ENCODE measurements at places on chromosomes 12 and 14.

DNA sequence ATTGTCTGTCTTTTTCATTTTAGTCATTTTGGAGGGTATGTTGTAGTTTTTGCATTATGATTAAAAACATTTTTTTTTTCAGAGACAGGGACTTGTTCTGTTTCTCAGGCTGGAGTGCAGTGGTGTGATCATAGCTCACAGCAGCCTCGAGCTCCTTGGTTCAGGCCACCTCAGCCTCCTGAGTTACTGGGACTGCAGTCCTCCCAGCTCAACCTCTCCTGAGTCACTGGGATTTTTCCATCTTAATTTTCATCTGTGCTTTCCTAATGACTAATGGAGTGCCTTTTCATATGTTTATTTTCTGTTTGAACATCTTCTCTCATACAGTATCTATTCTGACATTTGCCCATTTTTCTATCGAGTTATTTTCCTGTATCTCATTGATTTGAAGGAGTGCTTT lies 52.6 kb downstream of the DYRK2 start:
- no peak for DNase-seq

- DNase-seq: peak; percentile 36
Measured at GRCh38 chr14:37903343-37904191, 304.1 kb upstream of the SSTR1 start.

DNA sequence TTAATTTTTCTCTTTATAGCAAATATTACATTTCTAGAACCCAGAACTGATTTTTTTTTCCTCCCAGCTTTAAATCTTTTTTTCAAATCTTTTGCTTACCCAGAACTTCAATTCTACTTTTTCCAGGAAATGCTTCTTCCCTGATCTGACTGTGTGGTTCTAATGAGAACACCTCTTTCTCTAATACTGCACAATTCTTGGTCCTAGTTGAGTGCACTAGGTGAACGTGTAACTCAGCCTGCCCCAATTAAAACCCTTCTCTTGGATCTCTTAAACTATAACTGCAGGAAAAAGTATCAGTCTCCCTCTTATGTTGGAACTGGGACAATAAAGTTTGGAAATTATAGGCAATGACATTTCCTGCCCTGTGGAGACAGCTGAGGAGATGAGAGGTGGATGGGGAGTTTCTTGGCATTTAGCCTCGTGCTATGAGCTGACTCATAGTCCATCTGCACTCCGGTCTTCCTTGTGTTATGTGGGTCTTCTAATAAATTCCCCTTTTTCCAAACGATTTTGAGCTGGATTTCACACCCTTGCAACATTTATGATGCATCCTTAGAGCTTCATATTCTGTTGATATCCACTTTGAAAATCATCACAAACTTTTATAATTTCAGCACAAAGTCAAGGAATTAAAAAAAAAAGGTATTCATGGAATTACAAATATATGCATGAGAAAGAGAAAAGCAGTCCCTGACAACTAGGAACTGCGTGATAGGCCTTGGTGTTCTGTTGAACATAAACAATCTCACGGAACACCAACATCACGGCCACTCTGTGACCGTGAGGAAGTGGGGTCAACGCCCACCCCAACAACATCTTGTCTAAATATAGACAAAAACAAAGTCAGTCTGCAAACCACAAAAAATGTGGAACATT lies 52.4 kb downstream of the BRMS1L start:
- no peak for DNase-seq

GRCh38 chr12:10554756-10555481 lies 49.2 kb downstream of the EIF2S3B start:
- peak; percentile 77 for DNase-seq

- DNase-seq: no peak
Measured at GRCh38 chr12:43094886-43095575, 457.0 kb downstream of the ADAMTS20 start.

DNA sequence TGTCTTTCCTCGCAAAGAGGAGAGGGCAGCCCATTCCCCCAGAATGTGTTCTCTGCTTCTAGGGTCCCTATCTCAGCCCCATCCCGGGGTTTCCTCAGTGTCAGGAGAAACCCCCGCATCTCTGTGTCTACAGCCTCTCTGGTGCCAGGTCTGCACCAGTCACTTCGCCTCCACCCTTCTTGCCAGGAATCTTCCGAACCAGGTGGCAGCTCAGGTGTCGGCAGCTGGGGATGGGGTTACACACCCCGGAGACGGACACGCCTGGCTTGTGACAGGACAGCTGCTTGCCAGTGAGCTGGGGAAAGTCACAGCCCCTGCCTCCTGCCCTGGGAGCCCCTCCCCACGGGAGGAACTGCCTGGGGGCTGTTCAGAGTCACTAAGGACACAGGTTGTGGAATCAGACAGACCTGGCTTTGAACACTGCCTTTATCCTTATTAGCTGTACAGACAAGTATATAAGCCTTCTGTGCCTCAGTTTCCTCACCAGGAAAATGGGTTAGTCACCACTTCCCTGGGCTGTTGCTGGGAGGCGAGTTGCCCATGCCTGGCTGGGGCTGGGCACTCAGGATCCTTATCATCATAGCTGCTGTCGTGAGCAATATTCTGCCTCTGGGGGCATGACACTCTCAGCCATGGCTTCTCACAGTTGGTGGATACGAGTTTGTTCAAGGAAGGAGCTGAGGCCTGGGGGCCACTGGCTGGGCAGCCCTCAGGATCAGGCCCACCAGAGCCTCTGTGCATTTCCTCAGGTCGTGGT lies 10.8 kb downstream of the HIP1R start:
- DNase-seq: no peak

- peak; percentile 58 for DNase-seq
Measured at GRCh38 chr14:106790189-106791036, 1264.0 kb downstream of the TMEM121 start.

GRCh38 chr12:124422570-124423523 lies 128.0 kb downstream of the RFLNA start:
- DNase-seq: no peak

- DNase-seq: no peak
Measured at GRCh38 chr14:74949191-74949601, 6.2 kb downstream of the PGF start.

DNA sequence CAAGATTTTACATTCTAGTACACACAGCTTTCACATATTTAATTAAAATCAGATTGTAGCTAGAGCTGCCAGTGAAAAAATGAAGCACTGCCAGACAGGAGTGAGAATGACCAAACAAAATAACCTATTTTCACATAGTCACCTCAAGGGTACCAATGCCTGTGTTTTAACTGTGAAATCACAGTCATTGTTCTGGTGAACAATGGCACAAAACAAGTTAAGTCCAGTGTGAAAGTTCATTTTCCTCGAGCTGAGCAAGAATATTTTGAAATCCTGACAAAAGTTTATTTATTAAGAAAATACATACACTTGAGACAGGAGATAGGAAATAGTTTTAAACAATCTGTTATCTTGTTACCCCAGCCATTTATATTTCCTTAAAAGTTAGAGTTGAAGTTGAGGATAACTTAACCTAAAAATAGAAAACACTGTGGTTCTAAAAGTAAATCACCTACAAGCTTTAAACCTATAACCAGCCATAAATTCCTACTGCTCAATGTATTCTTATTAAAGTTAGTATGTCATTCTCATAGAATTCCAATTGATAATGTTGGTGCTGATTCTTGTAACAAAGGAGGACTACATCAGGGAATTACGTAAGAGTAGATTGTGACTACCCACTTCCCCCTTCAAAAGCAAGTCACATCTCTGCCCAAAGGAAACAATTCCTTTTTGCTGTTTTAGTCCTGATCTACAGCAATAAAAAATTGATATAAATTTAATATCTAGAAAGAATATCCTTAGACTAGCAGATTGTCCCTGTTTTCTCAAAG lies 15.9 kb downstream of the DENND5B start:
- no peak for DNase-seq

DNA sequence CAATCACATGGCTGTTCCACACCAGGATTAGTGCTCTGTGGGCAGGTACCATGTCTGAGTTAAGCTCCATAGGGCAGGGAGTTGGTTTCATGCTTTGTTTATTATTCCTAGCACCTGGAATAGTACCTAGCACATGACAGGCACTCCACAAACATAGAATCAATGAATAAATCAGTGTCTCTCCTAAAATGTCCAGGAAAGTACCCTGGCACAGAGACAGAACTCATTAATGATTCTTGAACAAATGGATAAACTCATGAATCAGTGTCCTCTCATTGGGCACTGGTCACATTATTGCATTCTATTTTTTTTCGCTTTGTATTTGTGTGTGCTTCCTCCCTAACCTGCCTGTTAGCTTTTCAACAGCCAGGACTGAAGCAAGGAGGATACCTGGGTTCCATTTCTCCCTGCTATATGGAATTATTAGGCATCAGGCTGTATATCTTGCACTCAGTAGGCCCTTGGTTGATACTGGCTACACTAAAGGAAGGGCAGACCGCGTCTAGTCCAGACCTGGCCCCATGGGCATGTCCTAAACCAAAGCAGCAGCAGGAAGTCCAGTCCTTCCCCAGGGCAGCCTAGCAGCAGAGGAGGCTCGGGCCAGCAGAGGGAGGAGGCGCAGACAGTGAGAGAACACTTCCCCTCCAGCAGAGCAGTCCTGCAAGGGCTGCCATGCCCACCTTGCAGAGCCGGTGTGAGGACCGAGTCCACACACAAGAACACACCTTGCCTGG lies 18.4 kb downstream of the HDAC7 start:
- no peak for DNase-seq

DNA sequence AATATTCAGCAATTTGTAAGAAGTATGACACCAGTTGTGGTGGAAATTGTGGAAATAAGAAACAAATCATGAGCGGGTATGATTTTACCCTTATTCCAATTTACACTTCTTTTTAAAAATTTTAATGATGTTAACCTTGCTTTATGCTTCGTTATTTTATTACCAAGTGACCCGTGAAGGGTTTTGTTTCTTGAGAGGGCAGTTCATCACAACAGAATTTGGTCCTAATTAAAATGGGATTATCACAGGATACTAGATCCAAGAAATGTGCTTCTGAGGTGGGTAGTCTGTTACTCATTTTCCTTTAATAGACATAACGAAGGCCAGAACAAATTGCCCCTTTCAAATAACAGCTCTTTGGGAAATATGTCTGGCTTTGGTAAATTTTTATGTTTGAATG lies 25.5 kb upstream of the RASSF8 start:
- DNase-seq: no peak

- no peak for DNase-seq
Measured at GRCh38 chr12:94405413-94406116, 54.1 kb downstream of the CEP83 start.

GRCh38 chr14:69088586-69088985 lies 64.3 kb downstream of the DCAF5 start:
- DNase-seq: no peak

DNA sequence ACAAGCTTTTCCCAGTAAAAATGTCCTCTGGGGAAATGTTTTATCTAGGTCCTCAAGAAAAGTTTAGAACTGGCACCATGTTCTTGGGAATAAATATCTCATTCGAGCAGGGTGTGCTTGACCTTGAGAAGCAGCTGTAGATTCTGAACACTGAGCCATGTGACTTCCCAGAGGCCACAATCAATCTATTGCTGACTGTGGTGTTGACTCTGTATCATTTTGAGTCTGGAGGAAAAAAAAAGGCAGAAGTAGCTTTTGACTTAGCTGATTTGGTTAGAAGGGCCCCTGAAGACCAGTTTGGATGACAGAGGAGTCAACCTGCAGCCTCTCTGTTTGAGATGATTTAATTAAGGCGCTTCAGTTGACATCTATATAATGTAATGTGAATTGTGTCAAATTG lies 592.4 kb upstream of the SEL1L start:
- no peak for DNase-seq

DNA sequence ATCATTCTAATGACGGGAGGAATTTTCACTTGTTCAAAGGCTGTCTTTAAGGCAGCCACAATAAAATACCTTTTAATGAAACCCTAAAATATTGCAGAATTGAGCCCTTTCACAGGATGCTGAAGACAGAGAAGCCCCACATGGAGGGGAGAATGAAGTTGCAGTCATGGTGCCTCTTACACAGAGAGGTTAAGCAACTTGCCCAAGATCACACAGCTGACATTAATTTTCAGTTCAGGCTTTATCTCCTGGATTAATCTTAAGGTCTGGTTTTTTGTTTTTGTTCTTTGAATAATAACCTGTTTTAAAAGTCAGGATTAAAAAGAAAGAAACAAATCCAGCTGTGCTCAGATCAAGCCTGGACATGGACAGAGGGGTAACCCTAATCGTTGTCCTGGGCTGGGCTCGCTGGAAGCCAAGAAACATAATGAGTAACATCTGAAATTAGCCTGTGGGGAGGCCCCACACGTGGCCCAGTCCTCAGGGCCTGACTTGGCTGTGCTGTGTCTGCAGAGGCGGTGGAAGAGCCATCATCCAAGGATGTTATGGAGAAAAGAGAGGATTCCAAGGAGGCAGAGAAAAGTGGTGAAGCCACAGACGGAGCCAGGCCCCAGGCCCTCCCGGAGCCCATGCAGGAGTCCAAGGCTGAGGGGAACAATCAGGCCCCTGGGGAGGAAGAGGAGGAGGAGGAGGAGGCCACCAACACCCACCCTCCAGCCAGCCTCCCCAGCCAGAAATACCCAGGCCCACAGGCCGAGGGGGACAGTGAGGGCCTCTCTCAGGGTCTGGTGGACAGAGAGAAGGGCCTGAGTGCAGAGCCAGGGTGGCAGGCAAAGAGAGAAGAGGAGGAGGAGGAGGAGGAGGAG lies 8.0 kb downstream of the CHGA start:
- DNase-seq: no peak

GRCh38 chr12:131709226-131709625 lies 1.7 kb upstream of the SFSWAP start:
- DNase-seq: no peak

DNA sequence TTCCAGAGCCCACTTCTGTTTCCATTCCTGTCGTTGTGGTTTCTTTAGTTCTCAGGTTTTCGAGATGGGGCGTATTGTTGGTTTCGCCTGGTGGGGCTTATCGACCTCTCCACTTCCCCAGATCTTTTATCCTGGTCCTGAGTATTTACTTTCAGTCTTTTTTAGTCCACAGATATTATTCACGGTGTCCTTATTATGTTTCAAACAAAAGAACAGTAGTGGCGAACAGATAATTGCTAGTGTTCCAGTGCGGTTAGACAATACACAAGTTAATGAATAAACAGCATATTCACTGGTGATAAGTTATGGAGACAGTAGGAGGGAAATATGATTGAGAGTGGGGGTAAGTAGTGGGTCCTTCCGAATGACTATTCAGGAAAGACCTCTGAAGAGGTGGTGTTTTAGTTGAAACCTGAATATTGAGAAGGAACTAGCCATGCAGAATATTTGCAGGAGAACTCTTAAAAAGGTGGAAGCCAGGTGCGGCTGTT lies 668 bp downstream of the TMEM260 start:
- DNase-seq: peak; percentile 20

- DNase-seq: no peak
Measured at GRCh38 chr14:104900639-104901512, 23.8 kb upstream of the PLD4 start.

DNA sequence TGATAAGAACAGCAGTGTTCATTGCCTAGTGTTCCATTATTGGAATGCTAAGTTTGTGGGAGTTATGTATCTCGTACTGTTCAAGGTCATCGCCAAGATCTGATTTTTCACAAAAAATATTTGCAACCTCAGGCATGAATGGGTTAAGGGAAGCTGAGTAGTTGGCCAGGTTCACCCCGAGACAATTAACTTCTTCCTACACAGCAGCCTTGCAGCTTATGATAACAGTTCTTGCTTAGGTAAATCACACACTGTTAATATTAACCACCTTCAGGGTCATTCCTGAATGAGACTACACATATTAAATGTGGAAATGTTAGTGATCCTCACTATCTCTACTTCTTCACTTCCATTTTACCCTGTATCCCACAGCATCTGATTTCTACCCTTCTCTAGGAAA lies 18.0 kb downstream of the FKBP11 start:
- DNase-seq: no peak

GRCh38 chr12:107400686-107401447 lies 284.7 kb upstream of the PWP1 start:
- DNase-seq: no peak

- peak; percentile 18 for DNase-seq
Measured at GRCh38 chr12:106914796-106915634, 40.7 kb upstream of the TMEM263 start.

Data from CD4-positive, alpha-beta T cell treated with Interleukin-4 for 4 hours (primary cell).